IMR-90 (cell line): ENCODE measurements at places on chromosomes 6 and 20. TPM values are rescaled to one million over a fixed set of nuclear protein-coding genes. Genes with fewer than 3 reads are reported as not detected.

Gene TNNC2
- 0.28 TPM in 1 of 2 replicates, not detected in the other for total RNA-seq

Gene MOG
- total RNA-seq = not detected in 2 replicates

Gene ZNF311
- total RNA-seq = 0.28 and 0.36 TPM in 2 replicates

Gene PRND
- not detected in 2 replicates for total RNA-seq

Gene MTFR2
- 0.72 and 1.9 TPM in 2 replicates for total RNA-seq

Gene NOTCH4
- total RNA-seq = 1.3 and 2.2 TPM in 2 replicates

Gene SLC29A1
- 4.1 and 4.7 TPM in 2 replicates for total RNA-seq

Gene DNMT3B
- total RNA-seq = 1.3 and 1.4 TPM in 2 replicates

Gene SLC22A3
- not detected in 2 replicates for total RNA-seq

Gene CDH22
- not detected in 2 replicates for total RNA-seq

Gene CDSN
- not detected in 2 replicates for total RNA-seq

Gene ISM1
- not detected in 2 replicates for total RNA-seq

Gene BTNL2
- not detected in 2 replicates for total RNA-seq

Gene CAGE1
- under 0.01 TPM in 1 of 2 replicates, not detected in the other for total RNA-seq

Gene TSBP1
- total RNA-seq = not detected in 2 replicates

Gene MAFB
- total RNA-seq = not detected in 2 replicates

Gene LINC00237
- not detected in 2 replicates for total RNA-seq

Gene GSTA3
- total RNA-seq = not detected in 2 replicates

Gene PSORS1C2
- total RNA-seq = not detected in 2 replicates

Gene ATXN1
- total RNA-seq = 11.1 and 13.9 TPM in 2 replicates

Gene PHACTR1
- not detected in 2 replicates for total RNA-seq

Gene TGM3
- total RNA-seq = not detected in 2 replicates

Gene TTK
- total RNA-seq = 21.5 and 35.3 TPM in 2 replicates

Gene RAET1G
- total RNA-seq = 1.3 and 2.2 TPM in 2 replicates

Gene PBOV1
- not detected in 2 replicates for total RNA-seq

Gene RBPJL
- total RNA-seq = not detected in 2 replicates

Gene ADA
- total RNA-seq = 6.9 and 8.1 TPM in 2 replicates
